ENCODE measurements at places on chromosomes 7 and 10.
A peak's percentile ranks its signal among the peaks of the same experiment; 100 is the strongest.

- no peak for DNase-seq
Observed at GRCh38 chr7:115047958-115048720, 126.2 kb downstream of the MDFIC start.

- no peak for DNase-seq
Observed at GRCh38 chr10:5620966-5621365, 45.4 kb downstream of the ASB13 start.

DNA sequence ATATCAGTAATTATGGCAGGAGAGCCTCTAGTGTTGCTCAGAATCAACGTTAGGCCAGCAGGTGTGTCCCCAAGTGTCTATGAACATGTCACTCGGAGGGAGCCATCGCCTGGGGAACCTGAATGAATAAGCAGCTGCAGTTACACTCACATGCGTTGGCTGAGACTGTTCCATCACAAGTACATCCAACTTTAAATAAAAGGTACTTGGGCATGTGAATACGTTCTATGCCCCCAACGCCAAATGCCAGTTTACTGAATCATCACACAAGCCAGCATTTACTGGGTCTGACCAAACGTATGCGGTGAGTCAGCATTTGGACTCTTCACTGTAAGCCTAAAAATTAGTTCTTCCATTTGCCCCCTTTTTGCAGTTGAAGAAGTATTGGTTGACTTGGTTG lies 207.6 kb upstream of the PLXNA4 start:
- peak; percentile 11 for DNase-seq

- no peak for DNase-seq
Observed at GRCh38 chr10:59093461-59093860, 83.0 kb upstream of the PHYHIPL start.

- DNase-seq = no peak
Observed at GRCh38 chr10:118521415-118522117, 73.9 kb downstream of the PRLHR start.

DNA sequence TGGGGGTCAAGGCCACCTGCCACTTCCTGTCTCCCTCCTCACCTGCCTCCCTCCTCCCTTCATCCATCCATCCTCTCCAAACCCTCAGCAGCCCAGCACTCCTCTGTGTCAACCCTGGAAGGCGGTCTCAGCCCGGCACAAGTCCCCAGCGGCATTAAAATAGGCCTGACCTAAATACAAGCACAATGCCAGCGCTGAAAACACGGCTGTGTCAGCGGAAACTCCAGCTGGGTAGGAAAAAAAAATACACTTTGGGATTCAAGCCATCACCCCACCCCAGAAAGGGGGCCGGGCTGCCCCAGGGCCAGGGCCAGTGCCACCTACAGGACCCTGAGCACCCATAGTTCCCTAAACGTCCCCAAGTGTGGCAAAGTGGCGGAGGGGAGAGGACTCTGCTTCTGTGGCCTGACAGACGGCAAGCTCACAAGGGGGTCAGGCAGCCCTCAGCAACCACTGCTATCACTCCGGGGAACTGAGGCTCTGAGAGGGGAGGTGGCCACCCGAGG lies 22.7 kb upstream of the GTF2IRD1 start:
- DNase-seq = no peak

DNA sequence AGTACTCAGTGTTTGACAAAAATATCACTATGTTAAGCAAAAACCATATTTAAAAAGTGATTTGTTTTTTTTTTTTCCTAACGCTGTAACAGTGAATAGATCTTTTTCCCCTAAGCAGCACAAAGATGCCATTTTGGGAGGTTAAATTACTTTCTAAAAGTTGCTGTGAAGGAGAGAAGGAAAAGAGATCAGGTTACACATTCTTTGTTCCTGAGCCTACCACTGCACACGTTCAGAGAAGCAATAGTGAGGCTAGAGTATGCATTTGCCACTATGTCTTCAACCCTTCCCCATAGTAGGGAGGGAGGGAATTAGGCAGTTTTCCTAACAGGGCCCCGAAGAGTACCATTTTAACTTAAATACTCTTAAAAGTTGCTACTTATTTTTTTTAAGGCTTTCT lies 38.9 kb downstream of the BMPR1A start:
- DNase-seq = no peak

DNA sequence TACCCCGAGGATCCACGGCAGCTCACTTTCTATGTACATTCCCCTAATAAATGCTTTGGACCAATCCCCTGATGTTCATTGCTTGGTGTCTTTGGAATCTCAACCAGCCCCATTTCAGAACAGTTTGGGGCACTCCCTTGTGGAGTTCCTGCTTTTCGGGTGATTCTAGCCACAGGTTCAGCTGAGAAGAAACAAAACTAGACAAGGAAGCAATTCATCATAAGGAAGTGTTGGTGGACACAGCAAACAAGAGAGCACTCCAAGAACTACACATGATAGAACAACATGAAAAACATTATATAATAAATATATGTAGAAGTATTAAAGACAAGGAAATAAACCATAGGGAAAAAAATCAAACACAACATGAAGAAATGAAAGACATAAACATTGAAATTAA lies 6.0 kb upstream of the CCDC136 start:
- no peak for DNase-seq

GRCh38 chr7:47093320-47094234 lies 488.3 kb downstream of the TNS3 start:
- DNase-seq = no peak

DNA sequence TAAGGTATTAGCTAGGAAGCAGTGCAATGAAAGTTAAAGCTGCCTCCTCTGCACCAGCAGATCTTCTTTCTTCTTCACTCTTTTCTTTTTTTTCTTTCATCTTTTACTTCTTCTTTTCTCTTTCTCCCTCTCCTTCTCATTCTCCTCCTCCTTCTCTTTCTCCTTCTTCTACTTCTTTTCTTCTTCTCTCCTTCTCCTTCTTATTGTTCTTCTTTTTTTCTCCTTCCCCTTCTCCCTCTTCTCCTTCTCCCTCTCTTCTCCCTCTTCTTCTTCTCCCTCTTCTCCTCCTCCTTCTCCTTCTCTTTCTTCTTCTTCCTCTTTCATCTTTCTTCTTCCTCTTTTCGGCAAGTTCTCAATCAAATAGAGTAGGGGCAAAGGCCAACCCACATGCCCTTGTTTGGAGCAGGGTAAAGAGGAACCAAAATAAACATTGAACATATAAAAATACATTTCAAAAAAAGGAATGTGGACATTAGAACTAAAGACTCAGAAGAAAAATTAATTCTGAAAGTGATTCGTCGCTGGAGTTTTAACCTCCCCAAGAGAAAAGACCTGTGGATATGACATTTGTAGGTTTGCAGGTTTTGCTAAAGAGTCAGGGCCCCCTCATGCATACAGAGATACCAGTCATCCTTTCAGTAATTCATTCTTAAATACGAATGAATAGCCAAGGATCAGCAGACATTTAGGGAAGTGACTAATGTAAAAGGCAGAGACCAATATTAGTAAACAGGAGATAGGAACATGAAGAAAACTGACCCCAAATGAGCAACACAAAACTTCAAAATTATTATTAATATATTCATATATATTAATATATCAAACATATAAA lies 93.0 kb upstream of the RSU1 start:
- no peak for DNase-seq

GRCh38 chr10:49694466-49694865 lies 15.0 kb downstream of the C10orf53 start:
- DNase-seq = no peak

DNA sequence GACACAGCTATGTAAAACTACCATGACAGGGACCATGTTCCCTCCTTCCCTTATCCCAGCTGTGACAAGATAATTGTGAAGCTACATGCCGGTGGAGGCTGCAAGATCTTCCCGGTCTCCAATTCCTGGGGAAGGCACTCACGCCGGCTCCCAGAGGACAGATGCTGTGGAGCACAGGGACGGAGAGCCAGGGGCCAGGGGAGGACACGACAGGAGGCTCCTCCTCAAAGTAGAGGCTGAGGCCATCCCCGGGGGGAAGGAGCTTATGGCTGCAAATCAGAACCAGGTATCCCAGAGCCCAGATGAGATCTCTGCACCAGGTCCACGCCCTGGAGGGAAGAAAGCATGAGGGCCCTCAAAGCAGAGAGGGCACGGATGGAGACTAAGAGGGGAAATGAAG lies 286.2 kb downstream of the TCERG1L start:
- DNase-seq = no peak

- no peak for DNase-seq
Observed at GRCh38 chr7:55071411-55072175, 52.8 kb downstream of the EGFR start.

DNA sequence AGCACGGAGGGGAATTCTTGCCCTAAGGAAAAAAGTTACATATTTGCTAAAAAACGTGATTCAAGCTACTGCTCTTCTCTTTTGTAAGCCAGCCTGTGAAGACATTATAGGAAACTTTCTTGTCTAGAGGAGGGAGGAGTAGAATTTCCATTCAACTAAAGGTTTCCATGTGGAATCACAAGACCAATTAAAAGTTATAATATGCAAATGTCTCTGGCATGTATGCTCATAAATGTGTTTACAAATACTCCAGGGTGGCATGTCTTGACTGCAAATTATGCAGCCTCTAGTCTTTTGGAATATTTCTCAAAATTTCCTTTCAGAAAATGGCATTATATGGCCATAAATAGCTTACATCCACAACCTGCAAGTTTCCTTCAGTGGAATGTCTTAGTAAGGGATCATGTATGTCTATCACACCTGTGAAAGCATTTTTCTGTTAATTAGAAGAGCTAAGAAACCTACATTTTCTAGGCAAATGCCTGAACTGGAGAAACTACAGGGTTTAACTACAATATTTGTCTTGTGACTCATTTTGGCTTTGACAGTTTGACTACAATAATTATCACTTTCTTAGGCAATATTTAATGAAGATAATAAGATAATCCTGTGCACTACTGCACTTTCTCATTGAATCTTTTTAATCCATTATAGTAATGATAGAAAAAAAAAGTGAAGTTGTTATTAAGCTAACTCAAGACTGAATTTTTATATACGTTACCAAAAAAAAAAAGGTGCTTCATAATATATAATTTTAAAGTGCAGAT lies 111.1 kb upstream of the C10orf90 start:
- no peak for DNase-seq

- no peak for DNase-seq
Observed at GRCh38 chr10:93579985-93580711, 13.7 kb downstream of the FFAR4 start.

- no peak for DNase-seq
Observed at GRCh38 chr7:158404031-158404761, 183.4 kb downstream of the PTPRN2 start.

DNA sequence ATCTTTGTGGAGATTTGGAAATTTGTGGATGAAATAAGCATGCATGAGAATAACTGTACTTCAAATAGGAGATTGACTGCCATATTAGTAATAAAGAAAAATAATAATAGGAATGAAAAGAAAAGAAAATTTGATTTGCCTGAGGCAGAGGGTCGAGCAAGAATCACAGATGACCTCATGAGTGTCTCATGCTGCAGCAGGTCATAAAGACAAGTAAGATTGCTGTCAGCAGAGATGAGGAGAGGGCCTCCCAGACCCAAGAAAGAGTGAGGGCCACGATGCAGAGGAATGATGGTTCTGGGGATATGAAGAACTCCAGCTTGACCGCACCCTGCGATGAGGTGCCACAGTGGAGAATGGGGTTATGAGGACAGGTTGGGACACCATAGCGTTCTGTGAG lies 39.2 kb downstream of the TOMM7 start:
- DNase-seq = no peak
